CD8-positive, alpha-beta T cell (primary cell): ENCODE measurements at places on chromosomes 7 and 10. TPM values are rescaled to one million over a fixed set of nuclear protein-coding genes. Genes with fewer than 3 reads are reported as not detected.

Gene SPDYE16
- not detected for total RNA-seq

Gene ANKRD1
- total RNA-seq: not detected

Gene FXYD4
- not detected for total RNA-seq

Gene KCND2
- not detected for total RNA-seq

Gene DKK1
- not detected for total RNA-seq

Gene AKR1C4
- total RNA-seq: not detected

Gene DPCD
- total RNA-seq: 1.0 TPM

Gene LIPN
- total RNA-seq: not detected

Gene UCMA
- total RNA-seq: not detected

Gene PAPOLB
- total RNA-seq: not detected
